Spleen (tissue), 13 donors: ENCODE measurements at places on chromosomes 2 and 18. TPM values are rescaled to one million over a fixed set of nuclear protein-coding genes. Genes with fewer than 3 reads are reported as not detected.

The RNF144A gene
- 3.8 TPM for polyA plus RNA-seq

DNA sequence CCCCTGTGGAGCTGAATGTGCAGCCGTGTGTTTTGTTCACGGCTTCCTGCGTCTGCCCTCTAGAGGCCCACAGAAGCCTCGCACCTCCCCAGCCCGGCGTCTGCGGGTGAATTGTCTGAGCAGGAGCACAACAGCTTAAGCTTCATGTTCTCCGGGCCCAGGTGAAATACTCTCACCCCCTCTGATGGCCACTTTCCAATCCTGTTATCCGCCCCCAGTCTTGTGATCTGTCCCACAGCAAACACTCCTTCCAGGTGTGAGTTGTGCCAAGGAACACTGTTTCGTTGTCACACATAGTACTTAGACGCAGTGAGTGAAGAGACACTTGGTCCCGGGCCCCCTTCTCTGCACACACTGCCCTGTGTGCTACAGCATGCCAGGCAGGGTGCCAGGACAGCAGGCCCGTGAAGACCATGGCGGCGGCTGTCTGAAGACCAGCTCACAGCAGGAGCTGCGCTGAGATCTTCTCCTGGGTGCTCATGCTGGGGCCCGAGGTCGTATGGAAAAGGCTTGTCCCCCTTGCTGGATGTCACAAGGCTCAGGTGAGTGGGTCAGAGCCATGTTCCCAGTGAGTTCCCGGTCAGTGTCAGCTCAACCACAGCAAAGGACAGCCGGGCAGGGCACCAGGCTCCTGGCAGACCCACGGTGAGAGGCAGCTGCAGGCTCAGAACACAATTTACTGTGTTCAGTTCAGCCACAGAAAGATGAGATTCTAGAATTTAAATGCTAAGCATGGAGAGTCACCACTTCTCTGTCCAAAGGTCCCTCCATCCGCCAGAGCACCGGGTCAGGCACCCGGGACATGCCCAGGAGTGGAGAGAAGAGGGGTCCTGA lies 6.8 kb upstream of the PXDN start:
- peak; percentile 80 for DNase-seq

The CSRNP3 gene
- 0.51 TPM for polyA plus RNA-seq

DNA sequence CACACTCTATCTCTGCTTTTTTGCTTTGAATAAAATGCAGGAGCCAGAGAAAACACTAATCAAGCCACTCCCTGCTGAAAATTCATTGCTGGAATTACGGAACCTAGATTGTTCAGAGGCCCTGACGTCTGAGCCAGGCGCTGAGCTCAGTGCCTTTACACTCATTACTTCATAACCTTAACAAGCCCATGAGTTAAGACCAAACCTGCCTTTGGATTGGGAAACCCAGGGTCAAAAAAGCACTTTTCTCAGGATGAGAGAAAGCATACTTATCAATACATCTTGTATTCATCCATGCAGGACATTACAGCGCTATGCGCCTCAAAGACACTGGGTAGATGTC lies 762 bp downstream of the INO80C start:
- no peak for DNase-seq

DNA sequence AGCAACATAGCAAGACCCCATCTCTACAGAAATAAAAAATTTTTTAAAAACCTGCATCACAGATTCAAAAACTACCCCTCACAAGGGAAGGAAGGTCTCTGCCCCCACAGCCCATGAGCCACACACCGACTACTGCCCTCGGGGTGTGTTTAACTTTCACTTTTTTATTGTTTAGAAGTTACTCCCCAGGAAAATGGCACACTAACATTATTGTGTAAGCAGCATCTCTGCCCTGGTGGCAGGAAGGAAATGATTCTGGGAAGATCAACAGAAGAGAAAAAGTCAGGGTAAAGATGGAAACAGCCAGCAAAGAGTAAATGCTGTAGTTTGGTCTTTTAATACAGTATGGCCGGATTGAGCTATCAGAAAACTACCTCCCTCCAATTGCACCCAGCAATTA lies 21.9 kb downstream of the TRABD2A start:
- no peak for DNase-seq

The ITM2C gene
- 97.5 TPM for polyA plus RNA-seq

The AQP4 gene
- 0.15 TPM for polyA plus RNA-seq

DNA sequence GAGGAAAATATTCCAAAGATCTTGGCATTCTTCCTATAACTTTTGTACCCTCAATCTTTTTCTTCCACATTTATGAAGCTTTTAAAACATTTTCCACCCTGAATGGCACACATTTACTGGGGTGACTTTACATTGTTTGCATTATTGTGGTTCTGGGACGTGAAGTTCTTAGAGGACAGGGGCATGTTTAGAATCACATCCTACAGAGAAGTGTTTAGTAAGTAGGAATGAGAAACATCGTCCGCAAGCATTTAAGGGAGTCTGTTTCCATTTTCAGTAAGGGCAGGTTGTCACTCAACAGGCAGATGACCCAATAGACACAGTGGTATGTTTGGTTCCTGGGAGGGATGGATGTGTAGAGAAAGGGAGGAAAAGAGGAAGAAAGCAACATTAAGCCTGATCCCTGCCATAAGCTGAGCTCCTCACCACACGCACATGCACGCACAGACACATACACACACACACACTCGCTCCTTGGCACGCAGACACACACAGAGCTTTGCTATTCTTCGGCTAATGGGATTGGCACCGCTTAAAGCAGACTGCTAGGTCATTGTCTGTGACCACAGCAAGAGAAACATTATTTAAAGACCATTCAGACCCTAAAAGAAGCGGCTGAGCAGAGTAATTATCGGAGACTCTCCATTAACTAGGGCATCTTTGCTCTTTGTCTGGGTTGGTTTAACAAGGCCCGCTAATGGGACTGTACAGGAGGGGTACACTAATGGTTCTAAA lies 14.2 kb upstream of the PLEKHM3 start:
- DNase-seq = no peak

The ZAP70 gene
- polyA plus RNA-seq = 50.4 TPM
